ENCODE measurements at places on chromosomes 7 and 10.

- no peak for DNase-seq
Measured at GRCh38 chr7:76346097-76346496, 12.7 kb downstream of the YWHAG start.

- DNase-seq: no peak
Measured at GRCh38 chr7:129494041-129494440, 8.3 kb upstream of the SMKR1 start.

DNA sequence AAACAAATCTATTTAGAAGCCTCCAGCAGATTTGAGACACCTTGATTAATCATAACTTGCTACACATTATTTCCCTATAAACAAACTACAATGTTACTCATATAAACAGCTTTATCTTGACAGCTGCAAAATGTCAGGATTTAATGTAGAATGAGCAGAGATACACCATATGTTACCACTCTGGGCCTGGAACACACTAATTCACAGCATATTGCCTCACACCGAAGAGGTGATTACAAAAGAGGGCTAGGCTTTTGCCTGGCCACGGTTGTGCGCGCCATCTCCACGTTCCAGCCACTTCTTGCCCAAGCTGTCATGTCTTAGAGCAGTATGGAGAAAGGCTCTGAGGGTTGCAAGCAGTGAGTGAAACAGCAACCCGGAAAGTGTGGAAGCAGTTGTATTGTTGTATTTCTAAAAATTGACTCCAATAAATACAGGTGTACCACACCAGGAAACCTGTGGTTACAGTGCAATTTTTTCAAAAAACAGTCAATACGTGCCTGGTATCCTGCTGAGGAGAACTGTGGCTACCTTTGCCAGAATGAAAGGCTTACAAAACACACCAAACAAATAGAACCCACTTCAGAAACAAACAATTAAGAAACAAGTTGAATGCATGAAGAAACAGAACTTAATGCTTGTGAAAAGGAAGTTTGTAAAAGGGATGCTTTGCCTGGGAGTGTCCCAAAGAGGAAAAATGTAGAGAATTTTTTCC lies 498.1 kb downstream of the PLXNA4 start:
- no peak for DNase-seq

DNA sequence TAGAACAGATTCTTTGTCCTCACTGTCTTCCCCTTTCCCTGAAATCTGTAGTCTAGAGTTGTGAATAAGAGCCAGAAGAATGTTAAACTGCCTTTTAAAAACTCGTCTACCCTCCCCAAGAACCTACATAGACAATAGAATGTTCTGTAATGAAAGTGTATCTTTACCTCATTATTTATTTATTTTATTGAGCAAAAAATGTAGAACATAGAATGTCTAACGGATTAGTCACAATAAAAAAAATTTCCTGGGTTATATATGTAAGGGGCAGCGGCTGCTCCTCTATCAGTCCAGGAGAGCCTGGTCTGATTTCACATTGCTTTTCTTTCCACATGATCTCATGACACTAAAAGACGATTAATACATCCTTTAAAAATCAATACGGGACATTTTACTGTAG lies 135.7 kb downstream of the SDK1 start:
- DNase-seq: no peak

DNA sequence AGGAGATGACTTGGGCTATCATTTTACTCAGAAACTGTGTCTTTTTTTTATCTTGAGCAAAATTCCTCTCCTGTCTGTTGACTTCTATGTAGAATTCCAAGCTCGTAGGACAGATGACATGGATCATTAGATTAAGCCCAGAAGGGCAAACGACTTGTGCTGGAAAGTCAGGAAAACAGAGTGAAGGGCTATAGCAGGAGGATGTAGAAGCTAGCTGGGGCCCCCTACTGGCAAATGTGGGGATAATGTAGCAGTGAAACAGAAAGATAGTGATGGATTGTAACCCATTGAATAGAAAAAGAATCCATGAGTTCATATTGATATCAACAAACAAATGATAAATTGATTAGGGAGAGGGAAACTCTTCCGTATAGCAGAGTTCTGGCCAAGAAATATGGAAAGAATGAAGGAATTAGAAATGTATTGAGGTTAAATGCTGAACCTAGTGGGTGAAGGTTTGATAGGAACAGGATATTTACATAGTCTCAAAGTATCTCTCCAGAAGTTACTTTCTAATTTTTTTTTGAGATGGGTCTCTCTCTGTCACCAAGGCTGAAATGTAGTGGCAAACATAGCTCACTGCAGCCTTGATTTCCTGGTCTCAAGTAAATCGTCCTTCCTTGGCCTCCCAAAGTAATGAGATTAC lies 103.6 kb downstream of the LYZL1 start:
- peak; percentile 59 for DNase-seq

GRCh38 chr7:70525991-70526390 lies 606.0 kb upstream of the GALNT17 start:
- DNase-seq: no peak

GRCh38 chr10:52379287-52379686 lies 65.2 kb downstream of the DKK1 start:
- DNase-seq: no peak

GRCh38 chr10:103620891-103621782 lies 127.6 kb downstream of the NEURL1 start:
- no peak for DNase-seq

DNA sequence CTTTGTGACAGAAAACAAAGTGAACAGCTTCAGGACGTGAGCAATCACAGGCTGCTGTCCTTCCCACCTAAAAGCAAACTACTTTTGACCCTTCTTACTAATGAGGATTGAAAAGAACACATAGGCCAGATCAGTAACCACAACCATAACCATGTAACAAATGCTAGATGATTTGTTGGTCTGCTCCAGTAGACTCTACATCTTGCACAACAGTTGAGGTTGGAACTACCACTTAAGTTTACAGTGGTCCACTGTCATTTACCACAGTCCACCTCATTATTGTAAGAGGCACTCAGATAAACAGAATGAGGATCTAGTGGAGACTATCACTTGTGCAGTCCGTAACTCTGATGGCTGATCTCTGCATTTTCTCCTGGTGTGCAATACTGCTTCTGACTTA lies 27.8 kb downstream of the NET1 start:
- DNase-seq: no peak

DNA sequence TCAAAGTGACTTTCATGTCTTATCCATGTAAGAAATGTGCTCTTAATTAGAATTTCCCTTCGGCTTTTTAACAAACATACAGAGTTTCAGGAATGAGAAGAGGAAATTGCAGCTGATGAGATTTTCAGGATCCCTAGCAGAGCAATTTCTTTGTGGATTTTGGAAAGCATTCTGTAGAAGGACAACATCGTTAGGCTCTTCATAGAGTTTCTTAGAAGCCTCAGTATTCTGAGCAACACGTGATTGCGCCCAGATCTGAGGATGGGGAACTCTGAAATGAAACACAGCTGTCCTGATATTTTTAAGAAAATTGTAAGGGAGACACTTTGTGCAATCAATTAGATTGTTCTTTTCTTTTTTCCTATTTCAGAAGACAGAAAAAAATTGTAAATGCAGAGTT lies 85.8 kb downstream of the LHFPL3 start:
- no peak for DNase-seq

GRCh38 chr10:54728511-54728910 lies 72.5 kb downstream of the PCDH15 start:
- DNase-seq: no peak

- DNase-seq: no peak
Measured at GRCh38 chr7:130524628-130525027, 32.7 kb downstream of the MEST start.

DNA sequence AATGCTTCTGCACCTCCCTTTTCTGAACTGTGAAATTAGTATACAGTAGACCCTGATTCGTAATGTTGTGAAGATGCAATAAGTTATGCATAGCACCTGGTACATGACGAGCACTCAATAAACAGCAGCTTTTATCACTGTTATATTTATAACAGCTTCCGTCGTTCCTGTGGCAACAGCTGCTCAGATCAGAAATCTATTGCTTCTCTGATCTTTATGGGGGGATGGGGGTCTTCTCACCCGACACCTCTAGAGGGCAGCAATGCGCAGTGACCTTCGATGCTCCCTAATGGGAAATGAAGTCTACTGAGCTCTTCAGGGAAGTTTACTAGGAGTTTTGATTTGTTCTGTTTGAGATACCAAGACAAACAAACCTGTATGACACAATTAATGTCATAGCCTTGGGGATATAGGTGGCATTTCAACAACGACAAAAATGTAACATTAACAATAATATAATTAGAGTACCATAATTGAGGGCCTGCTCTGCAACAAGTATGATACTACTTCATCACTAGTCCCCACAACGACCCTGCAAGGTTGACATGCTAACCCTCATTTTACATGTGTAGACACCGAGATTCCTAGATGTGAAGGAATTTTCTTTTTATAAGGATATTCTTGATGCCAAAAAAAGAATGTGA lies 289.6 kb downstream of the SFMBT2 start:
- peak; percentile 65 for DNase-seq

DNA sequence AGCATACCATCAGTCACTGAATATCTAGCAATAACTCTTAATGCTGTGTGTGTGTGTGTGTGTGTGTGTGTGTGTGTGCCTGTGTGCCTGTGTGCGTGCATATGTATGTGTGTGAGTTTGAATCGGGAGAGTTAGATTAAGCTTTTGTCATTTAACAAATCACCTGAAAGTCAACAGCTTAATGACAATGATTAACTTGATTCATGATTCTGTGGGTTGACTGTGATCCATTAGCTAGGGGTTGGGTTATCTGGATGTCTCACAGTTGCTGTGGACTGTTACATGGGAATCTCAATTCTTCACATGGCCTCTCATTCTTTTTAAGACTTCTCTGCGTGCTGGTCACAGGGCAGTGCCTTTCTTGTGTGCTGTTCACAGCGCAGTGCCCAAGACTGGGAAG lies 639.0 kb upstream of the SORCS1 start:
- no peak for DNase-seq

DNA sequence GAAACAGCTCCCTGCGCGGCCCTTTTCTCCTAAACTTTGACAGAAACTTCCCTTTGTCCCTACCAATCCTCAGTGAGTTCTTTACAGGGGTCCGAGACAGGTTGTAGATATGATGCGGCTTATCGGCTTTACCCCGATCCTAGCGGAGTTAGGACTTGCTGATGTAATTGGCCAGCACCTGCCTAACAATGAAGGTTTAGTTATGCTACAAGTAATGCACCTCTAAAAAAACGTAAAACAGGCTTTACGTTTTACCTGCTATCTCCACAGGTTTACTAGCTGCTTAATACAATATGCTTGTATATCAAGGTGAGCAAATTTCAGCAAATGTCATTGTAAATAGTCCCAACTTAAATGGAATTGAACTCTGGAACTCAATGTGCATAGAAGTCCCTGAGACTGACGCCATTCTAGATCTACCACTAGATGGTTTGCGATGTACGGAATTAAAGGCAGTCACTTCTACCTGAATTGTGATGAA lies 697 bp upstream of the SNX13 start:
- DNase-seq: no peak

- DNase-seq: no peak
Measured at GRCh38 chr10:84158061-84158460, 15.5 kb upstream of the GPR15LG start.
